COLO829 (cell line): ENCODE measurements at places on chromosomes 2 and 18.

- no peak for DNase-seq
Measured at GRCh38 chr18:79756826-79757225, 40.9 kb upstream of the KCNG2 start.

- peak; percentile 35 for DNase-seq
Measured at GRCh38 chr2:26011990-26012856, 21.7 kb upstream of the RAB10 start.

GRCh38 chr2:102686479-102687439 lies 67.4 kb downstream of the SLC9A2 start:
- no peak for DNase-seq

DNA sequence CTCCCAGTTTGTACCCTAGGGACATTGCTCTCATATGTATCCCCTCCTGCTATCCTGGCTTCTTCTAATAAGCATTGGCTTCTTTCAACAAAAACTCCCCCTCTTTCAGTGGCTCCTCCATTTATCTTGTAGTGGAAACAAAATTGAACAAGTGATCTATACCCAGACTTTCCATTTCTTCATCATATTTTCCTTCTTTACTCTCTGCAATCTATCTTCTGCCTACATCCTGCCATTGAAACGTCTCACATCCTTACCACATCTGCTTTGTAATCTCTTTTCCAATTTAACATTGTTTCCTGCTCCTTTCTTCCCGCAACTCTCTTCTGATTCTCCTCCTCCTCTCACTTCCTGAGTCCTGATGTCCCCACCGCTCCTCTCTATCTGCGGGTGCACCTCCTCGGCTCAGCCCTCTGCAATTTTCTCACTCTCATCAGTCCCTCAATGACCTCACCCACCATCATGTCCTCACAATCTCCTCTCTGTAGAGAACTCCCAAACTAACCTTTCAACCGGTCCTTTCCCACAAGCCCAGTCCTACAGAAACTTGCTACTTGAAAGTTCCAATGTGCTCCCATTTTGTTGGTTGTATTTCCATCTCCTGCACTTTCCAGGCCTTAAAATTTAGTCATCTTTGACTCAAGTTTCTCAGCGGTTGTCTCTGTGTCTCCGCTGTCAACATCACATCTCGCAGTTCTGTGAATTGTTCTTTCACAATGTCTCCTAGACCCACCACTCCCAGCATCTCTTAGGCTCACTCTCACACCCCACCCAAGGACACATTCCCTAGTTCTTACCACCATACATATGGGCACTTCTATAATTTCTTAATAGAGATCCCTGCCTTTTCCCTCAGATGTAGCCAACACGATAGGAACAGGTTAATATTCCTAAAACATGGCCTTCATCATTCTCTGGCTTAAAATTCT lies 24.0 kb downstream of the MAP3K19 start:
- no peak for DNase-seq

- DNase-seq: no peak
Measured at GRCh38 chr2:100882645-100883613, 63.0 kb downstream of the NPAS2 start.
